ENCODE measurements at places on chromosomes 11 and 22. TPM values are rescaled to one million over a fixed set of nuclear protein-coding genes. Genes with fewer than 3 reads are reported as not detected.
A peak's percentile ranks its signal among the peaks of the same experiment; 100 is the strongest.

DNA sequence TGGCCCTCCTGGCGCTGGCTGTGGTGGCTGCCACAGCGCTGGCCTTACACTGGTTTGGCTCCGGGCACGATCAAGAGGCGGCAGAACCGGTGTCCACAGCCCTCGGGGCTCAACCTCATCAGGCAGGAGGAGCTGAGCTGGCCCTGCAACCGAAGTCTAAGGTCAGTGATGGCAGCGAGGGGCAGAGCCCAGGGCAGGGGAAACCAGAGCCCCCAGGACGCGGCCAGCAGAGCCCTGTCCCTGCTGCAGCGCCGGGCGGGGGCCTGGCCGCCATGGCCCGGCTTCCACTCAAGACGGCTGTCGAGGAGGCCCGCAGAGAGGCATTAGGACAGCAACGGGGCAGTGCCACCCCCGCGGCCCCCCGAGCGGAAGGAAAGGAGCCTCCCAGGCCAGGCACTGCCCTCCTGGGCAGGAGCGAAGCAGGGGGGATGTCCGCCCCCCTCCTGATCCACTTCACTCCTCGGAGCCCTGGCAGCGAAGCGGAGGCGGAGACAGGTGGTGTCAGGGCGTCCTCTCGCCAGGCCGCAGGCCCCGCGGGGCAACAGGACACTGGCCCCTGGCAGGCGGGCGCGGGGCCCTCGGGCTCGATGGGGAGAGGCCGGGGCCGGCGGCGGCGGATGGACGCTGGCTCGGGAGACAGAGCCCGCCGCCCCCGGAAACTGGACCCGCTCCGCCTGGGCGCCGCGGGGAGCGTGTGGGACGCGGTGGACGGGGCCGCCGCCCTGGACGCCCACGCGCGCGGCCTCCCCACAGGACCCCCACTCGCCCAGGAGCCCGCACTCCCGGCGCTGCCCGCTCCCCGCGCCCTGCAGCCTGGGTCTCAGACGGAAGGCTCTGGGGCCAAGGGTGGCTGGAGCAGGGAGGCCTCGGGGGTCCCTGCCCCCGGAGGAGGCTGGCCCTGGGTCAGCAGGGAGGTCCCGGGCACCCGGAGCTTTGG lies 895 bp downstream of the KLHDC7B start:
- peak; percentile 40 for DNase-seq

GRCh38 chr11:33997584-33998251 lies 53.8 kb upstream of the CAPRIN1 start:
- no peak for DNase-seq

DNA sequence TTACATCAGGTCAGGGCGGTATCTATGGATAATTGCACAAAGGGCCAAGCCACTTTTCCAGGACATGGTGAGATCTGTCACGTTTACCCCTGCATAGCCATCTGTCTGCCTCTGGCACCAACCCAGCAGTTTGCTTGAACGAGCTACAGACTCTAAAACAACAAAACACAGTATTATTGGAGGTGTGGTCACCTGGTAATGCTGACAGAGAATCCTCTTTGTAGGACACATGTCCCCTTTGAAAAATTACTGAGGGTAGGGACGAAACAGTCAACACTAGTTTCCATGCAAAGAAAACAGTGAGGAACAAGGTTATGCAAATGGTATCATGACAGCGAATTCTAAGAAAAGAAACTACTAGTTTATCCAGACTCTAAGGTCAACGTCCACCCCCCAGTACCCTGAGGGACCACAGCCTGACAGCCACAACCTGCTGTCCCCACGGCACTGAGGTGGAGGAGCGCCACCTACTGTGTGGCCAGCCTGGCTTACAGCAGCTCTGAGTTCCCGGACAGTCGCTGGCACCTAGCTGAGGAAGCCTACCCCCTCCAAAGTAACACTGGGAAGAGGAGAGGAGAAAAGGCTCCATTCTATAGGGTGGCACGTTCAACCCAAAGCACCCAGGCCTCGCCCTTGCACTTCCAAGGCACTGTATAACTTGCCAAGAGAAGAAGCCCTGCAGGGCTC lies 117.4 kb upstream of the BID start:
- no peak for DNase-seq

- no peak for DNase-seq
These were observed 4.9 kb upstream of the NUDT8 start for GRCh38 chr11:67634366-67635230.

- no peak for DNase-seq
These were observed 17.1 kb upstream of the SYTL2 start for GRCh38 chr11:85827748-85828639.

GRCh38 chr11:59866397-59866796 lies at the start of gene TCN1:
TSS of gene TCN1 (minus strand) at chr11:59866487. CDS start at chr11:59866470, 17 bp downstream.
- no peak for DNase-seq

DNA sequence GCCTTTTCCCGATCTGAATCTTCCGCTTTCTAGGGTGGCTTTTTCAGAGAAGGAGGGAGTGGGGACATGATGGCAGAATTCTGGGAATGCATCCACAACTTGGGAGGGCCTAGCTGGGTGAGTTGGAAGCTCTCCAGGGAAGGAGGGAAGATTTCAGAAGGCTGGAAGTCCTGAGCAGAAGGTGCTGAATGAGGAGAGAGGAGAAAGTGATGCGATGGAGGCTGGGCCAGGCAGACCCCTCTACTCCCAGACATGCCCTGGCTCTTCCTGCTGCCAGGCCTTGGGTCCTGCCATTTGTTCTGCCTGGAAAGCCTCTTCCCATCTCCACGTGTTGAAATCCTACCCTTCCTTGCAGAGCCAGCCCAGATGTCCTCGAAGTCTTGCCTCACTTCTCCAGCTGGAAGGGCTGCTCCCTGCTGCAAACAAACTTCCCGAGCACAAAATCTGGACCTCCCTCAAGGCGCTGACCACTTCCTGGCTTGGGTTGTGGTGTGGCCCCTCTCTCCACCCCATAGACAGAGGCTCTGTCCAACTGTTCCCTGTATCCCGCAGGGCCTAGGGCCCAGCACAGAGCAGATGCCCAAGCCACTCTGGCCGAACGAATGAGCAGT lies 16.8 kb downstream of the LRRC32 start:
- no peak for DNase-seq

GRCh38 chr11:91527380-91528030 lies 697.1 kb upstream of the FAT3 start:
- no peak for DNase-seq

DNA sequence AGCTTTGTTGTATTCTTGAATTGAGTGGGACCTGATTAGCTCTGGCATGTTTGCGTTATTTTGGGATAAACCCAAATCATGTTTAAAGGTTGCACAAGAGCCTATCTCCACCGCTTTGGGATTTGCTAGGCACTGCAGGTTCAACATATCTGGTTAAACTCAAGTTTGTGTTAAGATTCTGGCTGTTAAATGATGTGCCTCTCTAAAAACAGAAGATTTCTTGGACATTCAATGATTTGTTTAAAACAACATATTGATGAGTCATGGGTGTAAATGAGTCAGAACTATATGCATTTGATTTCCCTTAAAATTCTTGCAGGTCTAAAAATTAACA lies 67.4 kb downstream of the AMOTL1 start:
- DNase-seq, result no peak

DNA sequence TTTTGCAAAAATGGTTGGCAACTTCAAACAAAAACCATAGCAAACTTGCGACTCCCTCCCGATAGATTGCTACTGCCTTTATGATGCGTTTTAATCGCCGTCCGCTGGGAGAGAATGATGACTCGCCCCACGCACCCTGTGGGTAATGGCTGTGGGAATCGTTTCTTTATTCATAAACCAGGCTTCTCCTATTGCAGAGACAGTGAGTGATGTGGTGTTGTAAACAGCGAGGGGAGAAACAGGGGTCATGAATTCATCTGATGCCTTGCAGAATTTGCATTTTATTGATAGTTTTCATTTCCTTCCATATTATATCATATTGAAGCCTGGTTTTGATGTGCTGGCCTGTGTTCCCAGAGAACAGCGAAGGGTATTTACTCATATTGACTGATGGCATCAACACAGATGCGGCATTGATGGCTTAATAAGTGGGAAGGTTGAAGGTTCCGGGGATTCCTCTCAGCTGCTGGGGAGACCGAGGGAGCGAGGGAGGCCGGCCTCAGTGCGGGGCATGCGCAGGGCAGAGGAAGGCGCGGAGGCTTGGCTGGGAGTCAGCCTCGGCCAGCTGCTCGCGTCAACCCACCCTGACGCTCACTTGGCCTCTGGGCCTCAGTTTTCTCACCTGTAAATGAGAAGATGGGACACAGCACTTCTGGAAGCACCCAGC lies 41.3 kb downstream of the ARHGAP8 start:
- DNase-seq, result no peak

- DNase-seq, result no peak
These were observed 3.4 kb downstream of the CCDC188 start for GRCh38 chr22:20147237-20147988.

- no peak for DNase-seq
These were observed 128.7 kb upstream of the TOP3B start for GRCh38 chr22:22111267-22111751.

- no peak for DNase-seq
These were observed 23.8 kb upstream of the ALDH3B2 start for GRCh38 chr11:67698247-67698646.

DNA sequence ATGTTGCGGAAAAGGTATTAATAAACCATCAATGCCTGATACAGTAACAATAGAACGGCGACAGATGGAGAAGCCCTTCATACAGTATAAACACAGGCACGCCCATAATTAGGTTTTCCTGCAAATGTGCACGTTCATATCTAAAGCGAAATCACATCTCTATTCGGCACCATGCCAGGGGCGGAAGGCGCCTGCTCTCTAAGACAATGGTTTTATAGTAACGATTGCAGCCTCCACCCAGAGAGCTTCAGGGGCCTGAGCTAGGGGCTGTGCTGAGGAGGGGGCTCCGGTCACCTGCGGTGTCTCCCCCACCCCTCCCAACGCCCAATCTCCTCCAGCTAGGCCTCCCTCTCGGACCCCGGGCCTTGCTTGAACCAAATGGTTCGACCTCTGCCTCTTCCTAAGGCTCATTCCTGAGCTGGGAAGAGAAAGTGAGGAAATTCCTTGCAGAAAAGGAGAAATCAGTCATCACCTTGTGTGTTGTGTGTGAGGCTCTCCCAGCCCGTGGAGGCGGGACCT lies 9.6 kb downstream of the KRTAP5-5 start:
- DNase-seq, result no peak

DNA sequence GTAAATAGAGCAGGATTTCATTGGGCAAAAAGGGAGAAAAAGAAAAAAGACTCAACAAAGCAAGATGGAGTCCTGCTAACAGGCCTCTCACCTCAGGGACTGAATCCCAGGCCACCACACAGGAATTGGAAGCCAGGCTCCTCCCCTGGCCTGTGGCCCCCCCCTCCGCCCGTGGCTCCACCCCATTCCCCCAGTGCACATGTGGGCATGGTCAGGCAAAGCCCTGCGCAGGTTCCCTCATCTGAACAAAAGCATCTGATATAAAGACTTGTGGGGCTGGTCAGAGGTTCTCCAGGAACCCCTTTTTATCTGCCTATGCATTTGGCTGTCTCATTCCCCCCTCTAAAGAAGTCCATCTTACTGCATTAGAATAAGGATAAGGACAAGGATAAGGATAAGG lies 46.0 kb upstream of the PAK1 start:
- DNase-seq, result no peak

GRCh38 chr11:75572744-75573143 lies 10.7 kb downstream of the SERPINH1 start:
- DNase-seq, result no peak

DNA sequence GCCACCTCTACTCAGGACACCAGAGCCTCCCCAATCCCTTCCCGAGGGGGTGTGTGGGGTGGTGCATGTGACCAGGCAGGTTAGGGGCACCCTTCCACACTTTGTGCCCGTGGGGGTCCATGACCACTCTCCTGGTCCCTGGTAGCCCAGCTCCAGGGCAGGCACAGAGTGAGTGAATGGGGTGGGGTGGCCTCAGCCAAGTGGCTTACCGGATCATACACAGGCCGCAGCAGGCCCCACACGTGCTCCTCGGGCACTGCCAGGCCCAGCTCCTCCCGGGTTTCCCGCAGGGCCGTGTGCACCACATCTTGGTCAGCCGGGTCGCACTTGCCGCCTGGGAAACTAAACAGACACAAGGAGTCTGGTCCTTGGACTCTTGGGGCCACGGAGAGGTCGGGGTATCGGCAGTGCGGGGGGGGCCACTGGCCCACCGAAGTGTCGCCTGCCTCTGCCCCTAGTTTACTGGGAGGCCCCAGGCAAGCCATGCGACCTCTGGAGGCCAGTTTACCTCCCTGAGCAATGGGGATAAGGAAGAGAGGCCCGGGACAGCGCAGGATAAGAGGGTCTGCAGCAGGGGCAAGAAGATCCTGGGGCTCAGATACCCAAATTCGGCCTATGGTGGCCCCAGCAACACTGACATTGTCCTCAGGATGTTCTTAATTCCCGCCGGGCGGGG lies 889 bp downstream of the NUDT8 start:
- no peak for DNase-seq

The TSPAN18 gene
- 13.9 TPM for total RNA-seq

The MYRF gene
- 0.82 TPM for total RNA-seq

The ACRV1 gene
- 0.82 TPM for total RNA-seq

The DNAJB7 gene
- not detected for total RNA-seq

The TYMP gene
- total RNA-seq, result 1.6 TPM

The HBB gene
- total RNA-seq, result 552 TPM

Data from frontal cortex (tissue), 4 donors.